Stimulated activated naive CD4-positive, alpha-beta T cell (primary cell): ENCODE measurements at places on chromosomes 16 and 17.

GRCh38 chr16:22751104-22751667 is 62.8 kb upstream of the HS3ST2 start:
- DNase-seq = no peak

DNA sequence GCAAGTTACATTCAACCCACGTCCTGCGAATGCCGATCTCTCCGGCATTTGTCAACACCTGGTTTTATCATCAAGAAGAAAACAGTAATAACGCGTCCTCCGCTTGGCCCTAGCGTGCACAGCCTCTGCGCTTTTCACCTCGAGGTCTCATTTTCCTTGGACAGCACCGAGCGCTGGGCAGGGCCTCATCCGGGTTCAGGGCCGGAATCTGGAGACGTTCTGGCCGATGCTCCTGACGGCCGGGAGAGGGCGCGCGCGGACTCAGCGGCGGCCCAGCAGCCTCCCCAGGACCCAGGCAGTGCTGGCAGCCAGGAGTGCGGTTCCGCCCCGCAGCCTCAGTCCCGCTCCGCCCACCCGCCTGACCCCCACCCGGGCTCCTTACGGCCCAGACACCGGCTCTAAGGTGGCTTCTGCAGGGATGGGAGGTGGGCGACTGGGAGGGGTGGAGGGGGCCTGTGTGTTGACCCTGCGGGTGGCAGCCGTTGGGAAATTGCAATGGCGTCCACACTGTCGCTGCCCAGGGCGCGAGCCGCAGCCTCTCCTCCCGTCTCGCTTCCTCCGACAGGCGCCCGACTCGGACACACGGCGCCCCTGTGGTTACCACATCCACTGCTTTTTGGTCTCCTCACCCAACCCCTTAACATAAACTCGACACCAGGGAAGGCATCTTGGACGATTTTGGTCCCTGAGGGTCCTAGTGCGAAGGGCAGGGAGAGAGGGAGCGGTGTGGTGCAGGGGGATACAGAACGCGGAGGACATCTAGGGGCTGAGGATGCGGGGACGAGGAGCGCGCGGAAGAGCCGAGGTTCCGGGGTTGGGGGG is 7.4 kb upstream of the FLYWCH1 start:
- peak; percentile 72 for DNase-seq

DNA sequence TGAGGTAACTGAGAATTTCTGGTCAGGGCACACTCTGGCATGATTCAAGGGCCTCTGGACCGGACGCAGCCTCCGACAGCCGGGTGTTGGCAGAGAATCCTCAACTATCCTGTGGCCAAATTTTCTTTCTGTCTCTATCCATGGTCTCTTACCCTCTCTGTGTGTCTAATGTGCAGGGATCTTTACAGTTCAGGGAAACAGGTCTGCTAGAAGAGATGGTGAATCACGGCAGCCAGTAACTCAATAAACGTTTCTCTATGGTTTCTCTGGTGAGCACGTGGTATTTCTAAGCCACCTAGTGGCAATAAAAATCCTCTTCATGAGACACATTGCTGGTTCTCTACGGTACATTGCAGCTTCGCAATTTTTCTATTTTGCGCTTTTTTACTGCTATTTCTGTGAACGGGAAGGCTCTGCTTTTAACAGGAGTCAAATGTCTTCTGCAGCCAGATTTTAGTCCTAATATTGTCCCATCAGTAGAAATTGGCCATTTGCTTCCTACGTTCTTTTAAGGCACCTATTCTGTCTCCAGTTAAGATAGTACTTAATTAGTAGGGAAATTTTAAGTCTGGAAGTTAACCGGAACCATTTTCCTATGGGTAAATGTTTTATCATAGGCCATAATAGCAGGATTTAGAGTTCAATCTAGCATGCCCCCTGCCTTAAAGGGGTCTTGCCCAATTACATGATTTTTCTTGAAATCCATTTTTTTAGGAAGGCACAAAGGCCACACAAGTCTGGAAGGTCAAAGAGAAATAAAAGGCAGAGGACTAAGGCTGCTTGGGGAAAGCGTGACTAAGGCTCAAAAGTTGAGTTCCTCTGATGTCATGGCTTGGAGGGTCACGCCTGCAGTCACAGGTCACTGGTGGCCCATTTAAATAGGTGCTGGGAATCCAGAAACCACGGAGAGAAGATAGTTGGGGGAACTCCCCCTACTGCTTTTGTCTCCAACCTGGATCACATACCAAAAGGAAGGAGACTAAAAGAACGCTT is 31.5 kb downstream of the QPRT start:
- DNase-seq = no peak

DNA sequence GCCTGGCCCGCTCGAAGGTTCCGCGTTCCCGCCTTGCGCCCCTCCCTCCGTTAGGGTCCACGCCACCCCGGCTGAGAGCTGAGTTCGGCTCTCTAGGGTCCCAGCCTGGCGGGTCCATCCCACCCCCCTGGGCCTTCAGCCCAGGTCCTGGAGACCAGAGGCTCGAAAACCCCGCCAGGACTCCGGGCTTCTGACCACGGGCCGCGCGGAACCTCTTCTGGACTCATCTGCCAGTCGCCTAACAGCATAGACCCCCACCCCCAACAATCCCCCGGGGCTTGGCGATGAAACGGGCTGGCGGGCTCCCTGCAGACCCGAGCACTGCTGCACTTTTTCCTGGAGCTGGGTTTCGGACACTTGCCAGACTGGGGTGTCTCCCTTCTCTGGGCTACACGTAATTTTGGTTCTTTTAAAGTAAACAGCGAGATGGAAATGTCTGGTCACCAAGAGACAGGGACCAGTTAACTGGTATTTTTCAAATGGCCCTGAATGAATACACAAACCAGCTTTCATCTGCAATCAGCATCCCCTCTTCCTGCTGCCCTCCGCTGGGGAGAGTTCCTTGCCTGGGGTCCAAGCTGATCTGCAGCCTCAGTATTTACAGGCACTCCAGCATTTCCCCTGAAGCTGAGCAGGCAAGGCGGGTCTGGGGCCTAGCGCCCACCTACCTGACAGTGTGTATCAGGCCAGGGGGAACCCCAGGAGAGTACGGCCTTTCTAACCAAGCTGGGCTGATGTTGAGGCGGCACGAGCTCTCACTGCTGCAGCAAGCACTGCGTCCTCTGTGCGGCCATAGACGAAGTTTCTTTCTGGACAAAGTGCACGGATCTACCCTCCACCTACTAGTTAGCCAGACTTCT is 639 bp upstream of the TRIM65 start:
- DNase-seq = no peak

DNA sequence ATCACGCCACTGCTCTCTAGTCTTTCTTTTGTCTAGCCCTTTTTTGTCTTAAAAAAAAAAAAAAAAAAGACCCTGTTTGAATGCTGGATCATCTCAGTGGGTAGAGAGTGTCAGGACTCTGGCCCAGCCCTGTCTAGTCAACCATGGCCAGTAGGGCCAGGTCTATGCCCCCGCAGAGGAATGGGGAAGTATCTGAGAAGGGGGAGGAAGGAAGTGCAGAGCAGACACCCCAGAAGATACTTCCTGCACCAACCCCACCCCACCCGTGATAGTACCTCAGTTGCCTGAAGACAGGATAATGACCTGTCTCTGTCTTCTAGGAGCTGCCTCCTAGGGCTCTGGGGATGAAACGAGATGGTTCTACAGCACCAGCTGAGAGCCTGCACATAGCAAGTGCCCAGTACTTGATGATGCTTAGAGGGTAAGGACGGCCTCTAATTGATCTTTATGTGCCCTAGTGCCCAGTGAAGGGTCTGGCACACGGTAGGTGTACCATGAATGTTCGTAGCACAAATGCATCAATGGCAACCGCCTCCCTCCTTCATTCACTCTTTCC is 55.4 kb downstream of the ABAT start:
- DNase-seq = no peak

GRCh38 chr17:82242977-82243647 is 14.3 kb downstream of the SLC16A3 start:
- DNase-seq = no peak

DNA sequence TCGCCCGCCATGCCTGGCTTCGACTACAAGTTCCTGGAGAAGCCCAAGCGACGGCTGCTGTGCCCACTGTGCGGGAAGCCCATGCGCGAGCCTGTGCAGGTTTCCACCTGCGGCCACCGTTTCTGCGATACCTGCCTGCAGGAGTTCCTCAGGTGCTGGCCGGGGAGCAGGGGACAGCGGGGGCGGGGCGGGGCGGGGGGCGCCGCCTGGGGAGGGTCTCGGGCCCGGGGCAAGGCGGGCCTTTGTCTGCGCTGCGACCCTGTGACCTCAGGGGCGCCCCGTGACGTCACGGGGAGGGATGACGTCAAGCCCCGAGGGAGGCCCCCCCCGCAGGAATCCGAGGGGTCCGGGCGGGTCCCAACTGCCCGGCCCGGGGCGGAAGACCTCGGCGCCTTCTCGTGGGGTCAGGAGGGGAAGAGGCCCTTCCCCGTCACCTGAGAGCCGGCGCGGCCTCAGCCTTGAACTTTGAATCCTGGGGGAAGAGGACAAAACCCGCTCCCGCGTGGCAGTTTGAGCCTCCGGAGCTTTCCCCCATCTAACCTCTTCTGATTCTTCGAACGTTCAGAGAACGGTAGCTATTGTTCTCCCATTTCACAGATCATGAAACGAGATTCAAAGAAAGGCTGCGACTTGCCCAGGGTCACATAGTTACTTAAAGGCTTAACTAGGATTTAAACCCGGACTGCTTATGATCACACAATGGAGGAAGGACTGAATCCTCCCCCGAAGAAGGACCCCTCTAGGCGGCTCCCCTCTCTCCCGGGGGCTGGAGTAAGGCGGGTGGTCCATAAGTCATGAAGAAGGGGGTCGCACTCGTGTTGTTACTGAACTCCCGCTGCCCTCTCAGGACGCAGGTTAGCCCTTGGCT is 527 bp downstream of the TRAF4 start:
- DNase-seq = peak; percentile 42

DNA sequence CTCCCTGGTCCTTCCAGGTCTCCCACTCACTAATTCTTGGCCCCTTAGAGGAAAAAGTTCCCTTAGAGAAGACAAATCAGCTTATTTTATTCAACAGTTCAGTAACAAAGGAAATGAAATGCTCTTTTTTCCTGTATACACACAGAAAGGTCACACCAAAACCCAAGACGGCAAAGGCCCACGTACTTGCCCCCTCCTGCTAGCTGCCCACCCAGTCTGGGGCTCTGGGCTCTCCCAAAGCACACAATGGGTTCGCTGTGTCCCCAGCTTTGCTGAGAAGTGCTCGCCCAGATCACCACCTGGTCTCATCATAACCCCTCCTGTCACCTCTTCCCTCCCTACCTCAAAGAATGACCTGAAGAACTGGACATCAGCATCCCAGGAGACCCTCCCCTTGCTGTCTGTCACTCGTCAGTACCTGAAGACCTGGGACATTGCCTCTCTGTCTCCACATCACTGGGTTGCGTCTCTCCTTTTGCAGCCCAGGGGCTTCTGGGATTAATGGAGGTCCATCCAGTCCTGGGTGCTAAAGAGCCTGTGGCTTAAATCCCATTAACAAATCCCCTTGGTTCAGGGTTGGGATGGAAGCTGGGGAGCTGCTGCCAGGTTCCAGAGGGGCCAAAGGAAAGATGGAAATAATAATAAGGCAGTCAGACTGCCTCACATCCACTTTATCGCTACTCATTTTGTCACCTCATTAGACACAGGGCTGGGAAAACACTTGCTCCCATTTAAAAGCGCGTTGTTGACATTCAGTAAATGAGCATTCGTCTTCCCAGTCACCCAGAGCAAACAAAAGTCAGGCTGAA is 3.3 kb downstream of the SLC6A4 start:
- DNase-seq = no peak

GRCh38 chr16:47949714-47950113 is 206.1 kb downstream of the ABCC12 start:
- DNase-seq = no peak

- no peak for DNase-seq
Observed at GRCh38 chr17:35299135-35299534, 56.3 kb downstream of the SLFN5 start.

- no peak for DNase-seq
Observed at GRCh38 chr17:31588034-31588433, 196.6 kb downstream of the RAB11FIP4 start.

DNA sequence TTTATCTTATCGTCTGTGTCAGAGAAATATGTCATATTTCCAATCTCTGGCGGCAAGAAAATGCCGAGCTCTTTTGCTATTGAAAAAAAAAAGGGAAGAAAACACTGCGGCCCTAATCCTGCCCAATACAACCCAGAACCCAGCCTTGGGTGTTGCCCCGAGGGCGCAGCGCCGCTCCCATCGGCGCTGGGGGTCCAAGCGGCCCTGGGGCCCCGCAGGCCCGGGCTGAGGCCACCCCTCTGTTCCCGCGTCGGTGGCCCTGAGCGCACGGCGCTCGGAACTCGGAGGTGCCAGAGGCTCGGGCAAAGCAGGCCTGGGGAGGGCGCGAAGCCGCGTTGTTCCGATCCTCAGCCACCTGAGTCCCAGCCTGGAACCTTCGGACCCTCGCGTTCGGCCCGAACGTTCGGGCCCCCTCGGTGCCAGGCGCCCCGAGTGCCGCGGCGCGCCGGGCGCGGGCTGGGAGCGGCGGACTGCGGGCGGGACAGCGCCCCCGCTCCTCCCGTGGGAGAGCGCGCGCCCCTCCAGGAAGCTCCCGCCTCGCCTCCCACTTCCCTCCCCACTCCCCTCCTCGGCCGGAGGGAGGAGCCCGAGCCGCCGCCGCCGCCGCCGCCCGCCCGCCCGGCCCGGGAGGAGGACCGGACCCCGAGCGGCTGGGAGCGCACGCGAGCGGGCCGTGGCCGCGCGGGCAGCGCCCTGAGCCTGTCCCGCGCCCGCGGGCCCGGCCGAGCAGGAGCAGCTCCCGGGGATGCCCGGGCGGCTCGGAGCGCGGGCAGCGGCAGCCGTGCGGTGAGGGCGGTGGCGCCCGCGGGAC is at the start of gene CPNE2:
Gene CPNE2 (plus strand): TSS at position 609 of the 811 bp plus-strand sequence. CDS start 18,160 bp downstream, outside the sequence.
- no peak for DNase-seq

DNA sequence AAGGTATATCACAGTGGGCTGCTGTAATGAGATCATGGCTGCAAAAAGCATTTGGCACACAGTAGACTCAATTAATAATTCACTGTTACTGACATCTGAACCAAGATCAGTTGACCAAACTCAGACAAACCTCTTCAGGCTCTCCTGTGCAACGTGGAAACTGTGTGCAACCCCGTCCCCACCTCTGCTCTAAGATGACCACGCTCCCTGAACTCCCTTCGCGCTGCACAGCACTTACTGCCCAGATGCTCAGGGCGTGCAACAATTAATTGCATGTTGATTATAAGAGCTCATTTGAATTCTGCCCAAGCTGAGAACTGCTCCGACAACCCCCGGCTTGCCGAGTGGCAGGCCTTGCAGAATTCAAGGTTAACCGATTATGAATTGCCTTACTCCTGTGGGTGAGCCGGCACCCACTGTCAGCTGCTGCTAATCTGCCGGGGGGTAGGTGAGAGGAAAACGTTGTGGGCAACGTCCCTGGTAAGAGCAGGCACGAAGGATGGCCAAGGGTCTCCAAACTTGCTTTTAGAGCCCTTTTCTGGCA is 1.3 kb upstream of the GSG1L start:
- DNase-seq = no peak

- no peak for DNase-seq
Observed at GRCh38 chr17:20173091-20173490, 163.9 kb downstream of the SPECC1 start.

GRCh38 chr17:58200024-58200633 is 7.6 kb downstream of the EPX start:
- DNase-seq = peak; percentile 27

- DNase-seq = no peak
Observed at GRCh38 chr16:12837291-12837690, 33.6 kb upstream of the CPPED1 start.
